ENCODE measurements at places on chromosomes 2 and 18. TPM values are rescaled to one million over a fixed set of nuclear protein-coding genes. Genes with fewer than 3 reads are reported as not detected.

DYNAP gene
- not detected for polyA plus RNA-seq

DNA sequence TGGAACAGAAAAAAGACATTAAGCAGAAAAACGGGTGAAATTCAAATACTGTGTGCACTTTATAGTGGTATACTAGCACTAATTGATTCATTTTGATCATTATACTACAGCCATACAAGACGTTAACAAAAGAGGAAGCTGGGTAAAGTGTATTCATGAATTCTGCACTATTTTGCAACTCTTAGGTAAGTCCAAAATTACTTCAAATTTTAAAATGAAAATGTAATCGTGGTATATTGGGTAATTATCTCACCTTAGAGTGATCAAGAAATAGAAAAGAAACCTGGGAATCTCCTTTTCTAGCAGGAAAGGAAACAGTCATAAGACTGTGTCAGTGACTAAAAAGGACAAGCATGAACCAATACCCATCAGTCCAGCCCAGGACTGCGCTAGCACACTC is 5.4 kb downstream of the TGFBRAP1 start:
- no peak for DNase-seq

- DNase-seq, result no peak
These were observed 91.9 kb upstream of the RASGRP3 start for GRCh38 chr2:33384599-33384961.

- no peak for DNase-seq
These were observed 219.2 kb downstream of the LRP1B start for GRCh38 chr2:141911485-141912066.

DNA sequence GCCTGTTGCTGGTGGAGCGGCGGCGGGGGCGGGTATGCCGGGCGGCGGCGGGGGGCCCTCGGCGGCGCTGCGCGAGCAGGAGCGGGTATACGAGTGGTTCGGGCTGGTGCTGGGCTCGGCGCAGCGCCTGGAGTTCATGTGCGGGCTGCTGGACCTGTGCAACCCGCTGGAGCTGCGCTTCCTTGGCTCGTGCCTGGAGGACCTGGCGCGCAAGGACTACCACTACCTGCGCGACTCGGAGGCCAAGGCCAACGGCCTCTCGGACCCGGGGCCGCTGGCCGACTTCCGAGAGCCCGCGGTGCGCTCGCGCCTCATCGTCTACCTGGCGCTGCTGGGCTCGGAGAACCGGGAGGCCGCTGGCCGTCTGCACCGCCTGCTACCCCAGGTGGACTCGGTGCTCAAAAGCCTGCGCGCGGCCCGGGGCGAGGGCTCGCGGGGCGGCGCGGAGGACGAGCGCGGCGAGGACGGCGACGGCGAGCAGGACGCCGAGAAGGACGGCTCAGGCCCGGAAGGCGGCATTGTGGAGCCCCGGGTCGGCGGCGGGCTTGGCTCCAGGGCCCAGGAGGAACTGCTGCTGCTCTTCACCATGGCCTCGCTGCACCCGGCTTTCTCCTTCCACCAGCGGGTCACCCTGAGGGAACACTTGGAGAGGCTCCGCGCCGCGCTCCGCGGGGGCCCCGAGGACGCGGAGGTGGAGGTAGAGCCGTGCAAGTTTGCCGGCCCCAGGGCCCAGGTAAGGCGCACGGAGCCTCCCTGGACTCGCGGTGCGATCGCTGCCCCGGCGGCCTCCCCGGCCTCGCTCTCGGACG is 1.0 kb downstream of the ZCCHC2 start:
- DNase-seq, result peak; percentile 48

DNA sequence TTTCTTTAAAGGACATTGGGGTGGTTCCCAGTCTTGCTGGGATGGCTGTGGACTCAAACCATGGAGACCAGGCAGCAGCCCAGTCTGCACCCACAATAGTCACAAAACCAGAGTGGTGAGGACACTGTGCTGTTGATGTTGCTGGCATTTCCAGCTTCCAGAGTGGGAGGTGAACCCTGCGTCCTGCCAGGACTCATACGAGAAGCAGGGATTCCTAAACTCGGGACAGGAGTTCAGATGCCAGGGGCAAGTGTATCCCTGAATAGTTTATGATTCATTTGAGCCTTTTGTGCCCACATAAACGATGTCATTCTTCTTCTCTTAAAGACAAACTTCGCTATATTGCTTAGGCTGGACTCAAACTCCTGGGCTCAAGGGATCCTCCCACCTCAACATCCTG is 62.8 kb downstream of the TCF7L1 start:
- no peak for DNase-seq

DNA sequence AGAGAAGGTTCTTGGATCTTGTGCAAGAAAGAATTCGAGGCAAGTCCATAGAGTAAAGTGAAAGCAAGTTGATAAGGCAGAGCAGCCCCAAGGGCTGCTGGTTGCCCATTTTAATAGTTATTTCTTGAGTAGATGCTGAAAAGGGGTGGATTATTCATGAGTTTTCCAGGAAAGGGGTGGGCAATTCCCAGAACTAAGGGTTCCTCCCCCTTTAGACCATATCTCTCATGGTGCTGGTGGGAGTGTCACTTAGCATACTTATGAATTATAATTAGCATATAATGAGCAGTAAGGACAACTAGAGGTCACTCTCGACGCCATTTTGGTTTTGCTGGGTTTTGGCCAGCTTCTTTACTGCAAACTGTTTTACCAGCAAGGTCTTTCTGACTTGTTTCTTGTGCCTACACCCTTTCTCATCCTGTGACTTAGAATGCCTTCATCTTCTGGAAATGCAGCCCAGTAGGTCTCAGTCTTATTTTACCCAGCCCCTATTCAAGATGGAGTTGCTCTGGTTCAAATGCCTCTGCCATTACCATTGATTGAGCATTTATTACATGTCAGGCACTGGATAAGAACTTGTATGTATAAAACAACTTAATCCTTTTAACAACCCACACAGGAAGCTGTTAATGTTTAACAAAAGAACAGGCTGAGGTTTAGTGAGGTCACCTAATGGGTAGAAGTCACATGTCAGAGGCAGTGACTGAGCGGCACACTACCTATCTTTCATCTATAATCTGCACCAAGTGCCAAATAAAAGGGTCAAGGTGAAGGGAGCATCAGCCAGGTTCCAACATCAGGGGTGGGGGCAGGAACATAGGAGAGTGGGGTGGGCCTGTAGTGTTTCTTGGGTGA is 250.9 kb downstream of the ICOS start:
- no peak for DNase-seq

GRCh38 chr2:37711308-37711731 is 39.9 kb upstream of the CDC42EP3 start:
- peak; percentile 45 for DNase-seq

DNA sequence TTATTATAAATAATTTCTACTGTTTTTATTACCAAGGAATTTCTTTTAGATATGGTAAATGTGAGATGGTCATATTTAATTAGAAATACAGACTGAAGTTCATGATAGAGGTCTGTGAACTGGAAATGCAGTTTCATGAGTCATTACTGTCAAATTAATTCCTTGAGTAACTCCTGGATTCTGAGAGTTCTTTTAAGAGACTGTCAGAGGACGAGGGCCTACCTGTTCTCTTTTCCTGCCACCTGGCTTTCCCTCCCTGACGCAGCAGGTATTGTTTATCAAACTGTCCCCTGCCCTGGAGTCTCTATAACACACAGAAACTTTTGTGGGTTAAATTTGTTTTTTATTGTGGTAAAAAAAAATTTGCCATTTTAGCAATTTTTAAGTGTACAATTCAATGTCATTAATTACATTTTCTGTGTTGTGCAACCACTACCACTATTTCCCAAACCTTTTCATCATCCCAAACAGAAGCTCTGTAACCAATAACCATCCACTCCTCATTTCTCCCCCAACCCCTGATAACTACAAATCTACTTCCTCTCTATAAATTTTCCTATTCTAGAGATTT is 142.6 kb downstream of the DIS3L2 start:
- no peak for DNase-seq
